Mesothelial cell of epicardium (in vitro differentiated cells): ENCODE measurements at places on chromosomes 2 and 18. TPM values are rescaled to one million over a fixed set of nuclear protein-coding genes. Genes with fewer than 3 reads are reported as not detected.

The UGT1A3 gene
- not detected in 3 replicates for total RNA-seq

The KLHL14 gene
- 0.04 to 0.11 TPM (median 0.09 TPM) in 3 replicates for total RNA-seq

The ATOH8 gene
- 12.6 to 13.8 TPM (median 12.7 TPM) in 3 replicates for total RNA-seq

The KCNK3 gene
- 6.3 to 6.9 TPM (median 6.6 TPM) in 3 replicates for total RNA-seq

The SCN1A gene
- total RNA-seq = 0.66 to 1.9 TPM (median 1.6 TPM) in 3 replicates

- no peak for DNase-seq
Measured at GRCh38 chr18:59267503-59268126, 5.6 kb downstream of the RAX start.

GRCh38 chr2:890791-891190, 59.9 kb upstream of the SNTG2 start:
- no peak for DNase-seq

DNA sequence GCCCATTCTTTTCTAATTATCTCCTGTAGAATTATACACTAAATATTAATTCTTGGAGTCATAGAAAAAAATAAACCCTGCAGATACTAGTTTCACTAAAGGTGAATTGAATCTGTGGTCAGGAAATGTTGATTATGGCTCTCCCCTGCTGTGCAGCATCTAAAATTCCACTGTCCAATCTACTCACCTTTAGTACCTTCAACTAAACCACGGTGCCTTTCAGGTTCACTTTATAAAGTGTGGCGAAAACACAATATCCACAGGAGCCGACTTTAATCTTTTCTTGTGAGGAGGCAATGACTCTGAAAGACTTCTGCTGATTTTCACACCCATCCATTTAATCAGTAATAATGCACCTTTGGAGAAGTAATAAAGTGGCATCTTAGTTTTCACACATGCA, 402.3 kb downstream of the THSD7B start:
- no peak for DNase-seq

GRCh38 chr2:3435445-3435844, 56.0 kb downstream of the TRAPPC12 start:
- DNase-seq = no peak

GRCh38 chr2:88191722-88192042, 21.5 kb downstream of the THNSL2 start:
- no peak for DNase-seq

GRCh38 chr2:232937278-232937906, 67.3 kb downstream of the SNORC start:
- DNase-seq = no peak
